ENCODE measurements at places on chromosomes 11 and 22.

- no peak for DNase-seq
Observed at GRCh38 chr11:113808931-113809330, 29.3 kb downstream of the CLDN25 start.

DNA sequence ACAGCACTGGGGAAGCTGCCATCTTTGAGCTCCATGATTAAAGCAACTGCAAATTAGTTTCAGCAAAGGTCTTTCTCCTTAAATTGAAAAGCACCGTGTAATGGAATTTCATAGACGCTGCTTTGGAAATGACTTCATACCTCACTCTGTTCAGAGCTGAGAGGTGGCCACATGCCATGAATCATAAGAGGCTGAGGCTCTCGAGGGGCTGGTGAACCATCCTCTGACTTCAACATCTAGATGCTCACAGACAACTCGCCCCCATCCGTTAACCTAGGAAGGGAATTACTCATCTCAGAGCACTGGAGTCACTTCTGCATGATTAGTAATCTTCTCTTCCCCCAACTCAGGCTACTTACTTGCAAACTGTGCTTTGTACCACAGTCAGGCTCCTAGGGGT, 122.3 kb downstream of the RCN1 start:
- no peak for DNase-seq

GRCh38 chr11:73566977-73567755, 30.7 kb downstream of the FAM168A start:
- DNase-seq: no peak

GRCh38 chr11:107651672-107652071, 60.2 kb downstream of the SLN start:
- DNase-seq: no peak

DNA sequence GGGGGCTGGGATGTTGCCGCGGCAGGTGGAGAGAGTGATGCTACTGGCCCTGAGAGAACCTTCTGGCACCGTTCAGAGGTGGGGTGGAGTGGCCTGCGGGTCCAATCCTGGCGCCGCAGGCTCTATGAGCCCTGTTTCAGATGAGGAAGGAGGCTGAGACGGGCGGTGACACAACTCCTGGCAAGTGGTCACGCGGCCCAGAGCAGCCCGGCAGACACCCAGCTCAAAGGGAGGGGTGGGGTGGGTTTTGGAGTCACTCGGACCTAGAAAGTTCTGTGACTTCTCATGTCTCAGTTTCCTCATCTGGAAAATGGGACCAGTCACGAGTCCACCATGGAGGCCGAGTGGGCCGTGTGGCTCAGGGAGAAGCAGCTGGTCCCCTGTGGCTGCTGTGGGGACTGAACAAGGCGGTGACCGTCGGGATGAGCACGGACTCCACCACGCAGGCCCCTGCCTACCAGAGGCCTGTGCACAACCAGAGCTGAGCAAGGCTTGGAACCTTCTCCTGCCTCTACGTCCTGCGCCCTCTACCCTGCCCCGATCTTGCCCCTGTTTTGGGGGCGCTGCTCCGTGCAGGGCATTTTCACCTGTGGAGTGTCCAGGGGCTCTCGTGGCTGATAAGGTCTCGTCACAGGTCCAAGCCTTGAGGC, 3.7 kb downstream of the TSPO start:
- no peak for DNase-seq

- no peak for DNase-seq
Observed at GRCh38 chr11:69002110-69002569, 10.9 kb downstream of the MRGPRF start.

GRCh38 chr11:100910808-100911207, 218.8 kb downstream of the PGR start:
- DNase-seq: no peak

GRCh38 chr22:43363315-43364168, 20.4 kb upstream of the SCUBE1 start:
- DNase-seq: no peak

- DNase-seq: no peak
Observed at GRCh38 chr11:109849946-109850345, 243.2 kb upstream of the ZC3H12C start.

- no peak for DNase-seq
Observed at GRCh38 chr11:12024254-12024926, 16.0 kb upstream of the DKK3 start.

GRCh38 chr22:44442186-44442815, 55.7 kb downstream of the RTL6 start:
- no peak for DNase-seq

- DNase-seq: no peak
Observed at GRCh38 chr11:60953781-60954180, 1.8 kb upstream of the SLC15A3 start.

DNA sequence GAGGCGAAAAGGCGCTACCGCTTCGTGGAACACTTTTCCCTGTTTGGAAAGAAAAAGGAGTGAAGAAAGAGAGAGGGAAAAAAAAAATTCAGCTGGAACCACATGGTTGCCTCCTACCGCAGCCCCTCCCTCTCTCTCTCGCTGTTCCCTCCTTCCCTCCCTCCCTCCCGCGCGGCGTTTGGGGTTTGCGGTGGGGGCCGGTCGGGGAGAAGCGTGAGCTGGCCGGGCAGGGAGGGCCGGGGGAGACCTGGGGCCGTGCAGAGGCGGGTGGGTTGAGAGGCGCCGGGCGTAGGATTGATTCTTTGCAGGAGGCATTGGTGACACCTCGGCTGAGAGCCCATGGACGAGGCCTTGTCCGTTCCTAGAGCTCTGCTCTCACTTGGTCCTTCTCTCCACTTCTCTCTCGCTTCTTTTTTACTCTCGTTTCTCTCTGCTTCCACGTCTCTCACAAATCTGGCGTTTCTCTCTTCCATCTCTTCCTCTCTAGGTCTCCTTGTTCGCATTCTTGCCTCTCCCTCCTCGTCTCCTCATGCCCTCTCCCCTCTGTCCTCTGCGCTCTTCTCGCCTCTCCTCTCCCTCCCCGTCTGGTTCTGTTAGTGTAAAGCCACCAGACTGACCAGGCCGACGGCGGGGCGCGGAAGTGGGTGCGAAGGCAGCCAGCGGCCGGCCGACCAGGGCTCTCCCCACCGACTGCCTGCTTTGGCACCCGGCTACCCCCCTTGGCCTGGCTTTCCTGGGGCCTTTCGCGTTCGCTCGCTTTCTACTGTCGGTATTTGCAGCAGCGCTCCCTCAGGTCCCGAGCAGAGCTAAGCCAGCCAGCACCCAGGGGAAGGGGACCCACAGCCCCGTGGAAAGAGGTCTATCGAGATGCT, at the start of gene CLMP:
CLMP (minus strand) TSS at position 61 of the 872 bp plus-strand sequence. CDS start 308 bp downstream, outside the sequence.
- DNase-seq: peak; percentile 63

- no peak for DNase-seq
Observed at GRCh38 chr11:100961633-100962032, 168.0 kb downstream of the PGR start.

- no peak for DNase-seq
Observed at GRCh38 chr11:85052636-85053035, 574.5 kb downstream of the DLG2 start.

GRCh38 chr11:9313648-9314290, 624 bp downstream of the TMEM41B start:
- peak; percentile 15 for DNase-seq

GRCh38 chr11:131685206-131685605, 314.8 kb downstream of the NTM start:
- no peak for DNase-seq

- DNase-seq: no peak
Observed at GRCh38 chr11:76903325-76903724, 42.6 kb downstream of the ACER3 start.

- no peak for DNase-seq
Observed at GRCh38 chr11:108160970-108161566, 39.7 kb downstream of the ACAT1 start.

DNA sequence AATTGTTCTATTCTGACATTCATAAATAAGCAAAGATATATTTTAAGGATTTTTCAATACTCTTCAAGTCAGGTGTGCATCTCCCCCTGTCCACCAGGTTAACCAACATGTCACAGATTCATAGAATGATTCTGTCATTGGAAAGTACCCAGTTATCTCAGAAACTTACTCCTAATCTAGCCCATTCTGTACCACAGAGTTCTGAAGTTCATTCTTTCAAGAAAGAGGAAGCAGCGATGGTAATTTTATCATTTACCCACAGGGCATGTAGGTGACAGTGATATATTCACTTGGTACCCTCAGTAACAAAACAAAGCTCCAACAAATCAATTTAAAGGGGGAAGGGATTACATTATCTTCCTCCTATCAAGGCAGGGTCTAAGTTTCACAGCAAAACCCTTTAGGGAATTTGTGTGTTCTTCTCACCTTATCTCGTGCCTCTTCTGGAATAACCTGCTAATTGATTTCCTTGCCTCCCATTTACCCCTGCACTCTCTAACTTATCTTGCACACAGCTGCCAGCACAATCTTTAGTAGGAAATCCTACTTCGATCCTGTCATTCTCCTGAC, 19.0 kb upstream of the MPPED2 start:
- no peak for DNase-seq

DNA sequence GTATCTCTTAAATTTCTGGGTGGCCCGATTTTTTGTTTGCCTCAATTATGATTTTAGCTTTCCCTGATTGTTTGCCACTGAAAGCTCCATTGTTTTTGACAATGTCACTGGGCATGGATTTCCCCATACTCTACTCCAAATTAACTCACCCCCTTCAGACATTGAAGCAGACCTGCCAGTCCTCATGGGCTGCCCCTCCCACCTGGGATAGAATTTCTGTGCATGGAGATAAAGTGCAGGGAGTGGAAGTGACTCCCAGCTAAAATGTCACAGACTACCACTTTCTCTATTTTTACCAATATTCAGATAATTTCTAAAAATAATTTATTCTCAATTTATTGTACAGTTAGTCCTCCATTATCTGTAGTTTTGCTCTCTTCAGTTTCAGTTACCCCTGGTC, 79.1 kb upstream of the CLPB start:
- DNase-seq: no peak

- no peak for DNase-seq
Observed at GRCh38 chr11:21554284-21554683, 638.6 kb upstream of the ANO5 start.

DNA sequence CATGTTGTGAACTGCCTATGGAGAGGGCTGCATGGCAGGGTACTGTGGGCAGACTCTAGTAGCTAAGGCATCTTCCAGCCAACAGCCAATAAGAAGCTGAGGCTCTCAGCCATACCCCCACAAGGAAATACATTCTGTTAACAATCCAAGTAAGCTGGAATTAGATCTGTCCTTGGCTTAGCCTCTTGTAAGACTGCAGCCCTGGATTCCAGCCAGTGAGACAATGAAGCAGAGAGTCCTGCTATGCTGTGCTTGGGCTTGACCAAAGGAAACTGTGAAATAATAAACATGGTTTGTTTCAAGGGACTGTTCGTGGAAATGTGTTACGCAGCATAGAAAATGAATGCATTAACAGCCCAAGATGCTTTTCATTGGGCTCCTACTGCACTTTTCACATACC, 1097.4 kb upstream of the CCDC90B start:
- DNase-seq: no peak

GRCh38 chr11:15638386-15638787, 523.7 kb downstream of the INSC start:
- DNase-seq: no peak

- DNase-seq: no peak
Observed at GRCh38 chr22:17823226-17823625, 49.0 kb upstream of the BID start.

GRCh38 chr22:29207562-29208501, 2.1 kb downstream of the EMID1 start:
- DNase-seq: no peak

DNA sequence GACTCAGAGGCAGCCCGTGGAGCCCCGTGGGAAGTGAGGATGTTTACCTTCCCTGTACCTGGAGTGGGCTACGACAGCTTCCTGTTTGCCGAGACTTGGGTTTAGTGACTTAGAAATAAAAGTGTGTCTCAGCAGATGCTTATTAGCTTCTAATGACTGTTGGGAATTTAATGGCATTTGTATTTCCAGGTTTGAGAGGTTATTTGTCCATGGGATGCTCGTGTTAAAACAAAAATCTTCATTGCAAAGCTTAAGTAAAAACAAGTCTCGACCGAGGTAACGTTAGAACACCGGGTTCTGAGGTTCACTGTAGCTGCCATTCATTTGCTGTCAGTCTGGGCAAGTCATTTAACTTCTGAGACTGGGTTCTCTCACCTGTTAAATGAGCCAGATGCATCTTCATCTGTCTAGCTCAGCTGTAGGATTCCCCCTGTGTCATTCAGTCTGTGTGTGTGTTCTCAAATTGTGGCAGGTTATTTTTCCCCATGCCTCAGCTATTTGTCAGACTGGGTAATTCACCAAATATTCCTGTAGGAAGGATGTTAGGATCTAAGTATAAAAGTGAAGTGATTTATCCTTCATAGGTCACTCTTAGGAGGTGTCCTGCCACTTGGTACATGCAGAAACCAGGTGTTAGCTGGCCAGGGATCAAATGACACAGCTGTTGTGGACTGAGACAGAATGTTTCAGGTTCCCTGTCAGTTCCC, 791 bp downstream of the EI24 start:
- DNase-seq: no peak

GRCh38 chr22:49382451-49382735, 445.3 kb downstream of the BRD1 start:
- DNase-seq: no peak

GRCh38 chr11:112211536-112211935, 14.7 kb upstream of the PTS start:
- DNase-seq: no peak

GRCh38 chr22:23233084-23233531, 52.8 kb downstream of the BCR start:
- DNase-seq: no peak

- no peak for DNase-seq
Observed at GRCh38 chr11:33667819-33668467, 32.7 kb downstream of the C11orf91 start.

DNA sequence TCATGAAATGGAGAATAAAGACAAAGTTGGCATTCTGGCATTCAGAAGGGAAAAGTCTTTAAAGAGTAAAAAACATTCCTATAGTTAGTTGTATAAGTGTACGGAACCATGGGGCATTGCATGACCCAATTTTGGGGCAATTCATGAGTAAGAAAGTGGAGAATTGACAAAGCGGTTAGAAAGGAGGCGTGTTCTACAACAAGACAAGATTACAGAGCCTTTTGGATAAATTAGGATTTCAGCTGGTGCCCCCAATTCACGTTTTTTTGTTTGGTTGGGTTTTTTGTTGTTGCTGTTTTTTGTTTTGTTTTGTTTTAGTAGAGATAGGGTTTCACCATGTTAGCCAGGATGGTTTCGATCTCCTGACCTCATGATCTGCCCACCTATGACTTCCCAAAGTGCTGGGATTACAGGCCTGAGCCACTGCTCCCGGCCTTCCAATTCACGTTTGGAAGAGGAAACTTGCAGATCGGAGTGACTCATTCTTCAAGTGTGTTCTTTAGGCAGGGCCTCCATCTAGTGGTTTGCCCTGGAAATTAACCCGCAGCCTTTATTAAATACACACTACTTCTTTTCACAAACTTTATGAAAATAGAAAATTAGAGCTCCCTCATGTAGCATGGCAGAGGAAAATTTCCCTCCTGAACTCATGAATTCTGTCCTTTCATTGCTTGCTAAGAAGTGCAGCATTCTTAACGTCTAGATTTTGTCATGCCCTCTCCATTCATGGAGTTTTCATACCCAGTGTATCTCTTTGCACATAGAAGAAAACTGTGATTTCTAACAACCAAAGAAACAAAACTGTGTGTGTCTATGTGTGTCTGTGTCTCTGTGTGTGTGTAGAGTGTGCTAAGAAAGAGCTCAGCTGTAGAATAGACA, 118.1 kb downstream of the BBOX1 start:
- peak; percentile 68 for DNase-seq

Data from left kidney (tissue), 8 donors.